ENCODE measurements at places on chromosomes 5 and 9.

GRCh38 chr9:27529316-27530278 is at the start of gene MOB3B:
Gene MOB3B (minus strand): TSS chr9:27529814. CDS start chr9:27455550, 74,264 bp downstream.
- no peaks in the 10 kb centered on the region for H3K36me3 ChIP-seq
- H3K27me3 ChIP-seq: no peaks in the 10 kb centered on the region
- H3K4me1 ChIP-seq: no peaks in the 10 kb centered on the region
- H3K27ac ChIP-seq: no peak within 1 kb of the TSS

- H3K4me1 ChIP-seq: no peaks in the 10 kb centered on the region
- peaks cover 6% of the 10 kb centered on the region for H3K36me3 ChIP-seq
- H3K4me3 ChIP-seq: no peak overlapping the region
- DNase-seq: no peak
- H3K27me3 ChIP-seq: no peaks in the 10 kb centered on the region
Observed at GRCh38 chr9:133771486-133772482, 33.6 kb upstream of the SARDH start.

- H3K4me1 ChIP-seq: no peaks in the 10 kb centered on the region
- no peak overlapping the region for H3K4me3 ChIP-seq
- H3K27ac ChIP-seq: no peak overlapping the region
- H3K27me3 ChIP-seq: peaks cover 65% of the 10 kb centered on the region
Observed at GRCh38 chr5:66354422-66354821, 210.3 kb downstream of the SREK1 start.

GRCh38 chr9:87834357-87834756 is 48.3 kb upstream of the SPATA31E1 start:
- no peak overlapping the region for H3K4me3 ChIP-seq
- DNase-seq: peak; percentile 29
- no peaks in the 10 kb centered on the region for H3K4me1 ChIP-seq
- H3K27me3 ChIP-seq: no peaks in the 10 kb centered on the region

DNA sequence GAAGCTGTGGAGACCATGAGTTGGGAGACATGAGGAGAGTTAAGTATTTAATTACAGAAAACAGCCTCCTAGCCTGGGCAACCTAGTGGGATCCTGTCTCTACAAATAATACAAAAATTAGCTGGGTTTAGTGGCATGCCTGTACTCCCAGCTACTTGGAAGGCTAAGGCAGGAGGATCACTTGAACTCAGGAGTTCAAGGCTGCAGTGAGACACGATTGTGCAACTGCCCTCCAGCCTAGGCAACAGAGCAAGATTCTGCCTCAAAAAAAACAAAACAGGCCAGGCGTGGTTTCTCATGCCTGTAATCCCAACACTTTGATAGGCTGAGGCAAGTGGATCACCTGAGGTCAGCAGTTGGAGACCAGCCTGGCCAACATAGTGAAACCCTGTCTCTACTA is 52.6 kb downstream of the AQP7 start:
- H3K4me1 ChIP-seq: no peaks in the 10 kb centered on the region
- DNase-seq: no peak
- H3K27ac ChIP-seq: no peak overlapping the region
- peaks cover 20% of the 10 kb centered on the region for H3K36me3 ChIP-seq
- no peak overlapping the region for H3K4me3 ChIP-seq
